Glutamatergic neuron (in vitro differentiated cells): ENCODE measurements at places on chromosomes 2 and 18.

- DNase-seq: peak; percentile 56
Observed at GRCh38 chr2:15041429-15041837, 408.9 kb downstream of the LRATD1 start.

DNA sequence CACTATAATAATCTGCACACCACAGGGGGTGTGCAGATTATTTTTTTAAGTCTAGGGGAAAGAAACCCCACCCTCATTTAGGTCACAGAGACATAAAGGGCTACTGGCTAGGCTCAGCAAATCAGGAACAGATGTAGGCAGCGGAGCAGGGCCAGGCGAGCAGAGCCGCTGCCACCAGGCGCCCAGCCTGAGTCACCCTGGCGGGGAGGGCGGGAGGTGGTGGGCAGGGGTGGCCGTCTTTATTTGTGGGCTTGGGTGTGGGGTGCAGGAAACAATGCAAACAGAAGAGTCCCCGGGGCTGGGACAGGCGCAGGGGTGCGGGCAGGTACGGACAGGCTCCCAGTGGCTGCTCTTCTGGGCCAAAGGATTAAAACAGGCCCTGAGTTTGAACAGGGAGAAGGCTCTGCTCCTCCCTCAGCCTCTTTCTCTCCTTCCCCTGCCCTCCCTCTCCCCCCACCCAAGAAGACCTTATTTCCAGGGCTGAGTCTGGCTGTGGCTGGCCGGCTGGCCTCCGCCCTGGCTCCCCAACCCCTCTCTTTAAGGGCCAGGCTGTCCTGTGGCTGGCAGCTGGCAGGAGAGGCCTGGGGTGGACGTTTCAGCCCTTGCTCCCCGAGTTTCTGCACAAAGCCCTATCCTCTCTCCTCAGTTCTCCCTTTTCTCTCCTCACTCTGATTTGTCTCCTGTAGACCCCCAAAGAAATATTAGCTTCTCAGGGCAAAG is 142.9 kb upstream of the SMAD2 start:
- no peak for DNase-seq

DNA sequence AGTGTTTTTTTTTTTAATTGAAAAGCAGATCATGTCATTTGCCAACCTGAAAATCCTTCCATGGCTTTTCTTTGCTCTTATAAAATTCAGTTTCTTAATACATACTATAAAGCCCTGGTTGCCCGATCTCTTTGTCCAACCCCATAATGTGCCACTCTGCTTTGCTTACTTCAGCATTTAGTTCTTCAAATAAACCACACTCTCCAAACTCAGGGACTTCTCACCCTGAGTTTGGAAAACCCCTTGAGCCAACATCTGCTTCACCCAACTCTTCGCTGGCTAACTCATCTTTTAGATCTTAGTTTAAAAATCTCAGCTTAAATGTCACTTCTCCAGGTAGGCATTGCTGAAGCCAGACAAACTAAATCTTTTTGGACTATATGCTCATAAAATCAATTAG is 1.3 kb upstream of the STAT1 start:
- DNase-seq: no peak

- no peak for DNase-seq
Observed at GRCh38 chr2:1660656-1661640, 83.4 kb downstream of the PXDN start.

DNA sequence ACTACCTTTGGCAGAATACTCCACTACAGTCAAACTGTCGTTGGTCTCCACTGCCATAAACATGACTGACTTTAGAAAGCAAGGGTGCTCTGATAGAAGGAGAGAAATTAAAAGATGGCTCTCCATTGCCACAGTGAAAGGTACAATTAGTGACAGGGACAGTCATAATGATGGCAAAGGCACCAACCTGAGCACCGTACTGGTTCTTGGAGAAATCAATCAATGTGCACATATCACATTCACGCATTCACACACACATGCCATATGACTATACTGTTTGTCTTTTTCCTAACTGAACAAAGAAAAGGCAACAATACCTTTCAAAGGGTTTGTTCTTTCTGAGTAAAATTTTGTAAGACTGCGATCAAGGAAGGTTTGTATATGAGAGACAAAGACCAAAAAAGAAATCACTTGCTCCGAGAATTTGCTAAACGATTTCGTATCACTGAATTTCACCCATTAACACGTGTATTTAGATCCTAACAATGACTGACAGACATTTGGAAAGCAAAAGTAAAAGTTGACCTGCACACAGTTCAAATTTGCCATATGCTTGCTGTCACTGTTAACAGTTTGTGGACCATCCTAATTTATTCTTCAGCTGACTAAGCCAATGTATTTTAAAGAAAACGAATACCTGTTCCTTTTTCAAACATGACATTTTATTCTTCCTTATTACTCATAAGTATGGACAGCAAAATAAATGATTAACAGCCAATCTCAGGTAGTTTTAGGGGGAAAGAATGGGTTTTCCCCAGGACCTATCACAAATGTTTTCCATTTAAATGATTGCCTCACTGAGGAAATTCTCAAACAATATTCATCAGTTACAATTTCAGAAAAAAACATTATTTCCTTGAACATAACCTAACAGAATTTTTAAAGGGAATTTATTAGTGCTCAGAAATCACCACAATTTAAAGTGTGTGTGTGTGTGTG is 644.4 kb downstream of the ZEB2 start:
- no peak for DNase-seq

- no peak for DNase-seq
Observed at GRCh38 chr18:37289423-37289822, 276.2 kb downstream of the CELF4 start.

DNA sequence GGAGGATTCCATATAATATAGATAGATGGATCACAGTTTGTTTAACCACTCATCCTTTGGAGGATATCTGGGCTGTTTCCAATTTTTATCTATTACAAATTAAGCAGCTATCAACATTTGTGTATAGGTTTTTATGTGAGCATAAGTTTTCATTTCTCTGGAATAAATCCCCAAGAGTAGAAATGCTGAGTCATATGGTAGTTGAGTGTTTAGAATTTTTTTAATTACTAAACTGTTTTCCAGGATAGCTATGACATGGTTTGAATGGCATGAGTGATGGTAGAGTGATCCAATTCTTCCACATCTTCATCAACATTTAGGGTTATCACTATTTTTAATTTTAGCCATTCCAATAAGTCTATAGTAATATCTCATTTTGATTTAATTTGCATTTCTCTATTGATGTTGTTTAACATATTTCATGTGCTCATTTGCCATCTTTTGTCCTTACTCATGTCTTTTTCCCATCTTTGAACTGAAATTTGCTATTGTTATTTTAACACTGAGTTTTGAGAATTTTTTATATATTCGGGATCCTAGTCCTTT is 31.4 kb downstream of the ABCB11 start:
- DNase-seq: no peak

DNA sequence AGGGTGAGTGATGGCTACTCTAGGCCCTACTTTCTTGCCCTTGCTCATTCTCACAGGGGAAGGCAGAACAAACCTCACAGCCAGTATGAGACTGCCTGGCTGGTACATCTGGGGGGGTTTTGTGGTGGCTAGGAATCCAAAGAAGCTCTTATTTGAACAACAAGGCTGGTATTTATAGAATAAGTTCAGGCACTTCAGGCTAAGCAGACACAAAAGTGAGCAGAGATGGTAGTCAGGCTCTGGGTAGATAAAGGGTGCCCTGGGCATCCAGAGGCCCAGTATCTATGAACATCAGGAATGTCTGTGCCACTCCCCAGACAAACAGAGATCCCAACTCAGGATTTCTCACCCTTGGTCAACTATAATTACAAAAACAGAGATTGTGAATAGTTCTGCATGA is 57.2 kb upstream of the RTN4 start:
- no peak for DNase-seq

DNA sequence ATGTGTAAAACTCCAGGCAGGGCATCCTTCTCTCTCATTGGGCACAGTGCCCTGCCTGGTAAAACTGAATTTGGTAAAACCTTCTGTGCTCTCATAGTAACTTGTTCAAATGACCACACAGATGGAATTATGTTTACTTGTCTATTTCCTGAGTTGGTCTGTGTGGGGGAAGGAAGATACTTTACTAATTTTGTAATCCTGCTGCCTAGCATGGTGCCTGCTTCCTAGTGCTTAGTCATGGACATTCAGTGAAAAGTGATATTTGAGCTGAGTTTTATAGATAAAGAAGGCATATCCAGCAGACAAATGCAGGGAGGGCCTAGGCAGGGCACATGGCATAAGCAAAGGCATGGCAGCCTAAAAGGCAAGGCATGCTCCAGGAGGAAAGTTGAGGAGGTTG is 199.4 kb downstream of the FSHR start:
- no peak for DNase-seq

- no peak for DNase-seq
Observed at GRCh38 chr2:240933048-240933965, 27.2 kb downstream of the CROCC2 start.

DNA sequence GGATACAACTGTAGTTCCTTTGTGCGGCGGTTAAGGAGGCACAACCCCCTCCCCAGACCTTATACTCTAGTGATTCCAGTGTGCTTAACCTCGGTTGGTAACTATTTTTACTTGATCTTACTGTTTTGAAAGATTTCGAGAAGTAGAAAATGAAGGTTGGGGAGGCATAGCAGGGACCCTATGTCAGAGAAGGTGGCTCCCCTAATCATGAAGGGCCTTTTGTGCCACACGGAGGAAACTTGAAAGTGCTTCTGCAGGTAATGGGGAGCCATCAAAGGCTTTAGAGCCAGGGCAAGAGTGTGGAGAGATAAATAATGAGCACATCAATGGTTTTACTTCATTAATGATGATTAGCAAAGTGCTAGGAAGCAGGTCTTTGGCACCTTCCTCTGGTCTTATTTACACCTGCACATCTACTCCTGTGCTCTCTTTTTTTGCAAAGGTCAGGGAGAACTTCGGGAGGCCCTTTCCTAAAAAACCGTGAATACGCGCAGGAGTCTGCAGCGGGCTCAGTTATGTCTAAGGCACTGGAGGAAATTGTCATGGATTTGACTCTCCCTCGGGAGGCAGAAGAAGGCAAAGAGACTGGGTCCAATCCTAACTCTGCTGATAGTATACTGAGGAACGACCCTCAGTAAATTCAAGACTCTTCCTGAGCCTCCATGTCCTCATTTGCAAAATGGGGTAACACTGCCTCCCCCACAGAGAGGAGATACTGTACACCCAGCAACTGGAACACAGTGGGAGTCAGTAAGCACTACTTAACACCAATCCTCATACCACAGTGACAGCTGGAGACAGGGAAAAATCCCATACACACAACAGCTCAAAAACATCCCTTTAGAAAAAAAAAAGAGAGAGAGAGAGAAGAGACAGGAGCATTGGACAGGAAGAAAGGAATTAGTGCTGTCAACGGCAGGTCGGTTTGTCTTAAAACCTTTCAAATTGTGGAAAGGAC is 81.6 kb downstream of the DDX1 start:
- no peak for DNase-seq

DNA sequence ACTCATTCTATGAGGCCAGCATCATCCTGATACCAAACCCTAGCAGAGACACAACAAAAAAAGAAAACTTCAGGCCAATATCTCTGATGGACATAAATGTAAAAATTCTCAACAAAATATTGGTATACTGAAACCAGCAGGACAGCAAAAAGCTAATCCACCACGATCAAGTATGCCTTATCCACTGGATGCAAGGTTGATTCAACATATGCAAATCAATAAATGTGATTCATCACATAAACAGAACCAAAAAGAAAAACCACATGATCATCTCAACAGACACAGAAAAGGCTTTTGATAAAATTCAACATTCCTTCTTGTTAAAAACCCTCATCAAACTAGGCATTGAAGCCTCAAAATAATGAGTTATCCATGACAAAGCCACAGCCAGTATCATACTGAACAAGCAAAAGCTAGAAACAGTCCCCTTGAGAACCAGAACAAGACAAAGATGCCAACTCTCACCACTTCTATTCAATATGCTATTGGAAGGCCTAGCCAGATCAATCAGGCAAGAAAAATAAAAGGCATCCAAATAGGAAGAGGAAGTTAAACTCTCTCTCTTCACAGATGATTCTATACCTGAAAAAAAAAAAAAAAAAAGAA is 45.3 kb downstream of the RTTN start:
- DNase-seq: no peak

DNA sequence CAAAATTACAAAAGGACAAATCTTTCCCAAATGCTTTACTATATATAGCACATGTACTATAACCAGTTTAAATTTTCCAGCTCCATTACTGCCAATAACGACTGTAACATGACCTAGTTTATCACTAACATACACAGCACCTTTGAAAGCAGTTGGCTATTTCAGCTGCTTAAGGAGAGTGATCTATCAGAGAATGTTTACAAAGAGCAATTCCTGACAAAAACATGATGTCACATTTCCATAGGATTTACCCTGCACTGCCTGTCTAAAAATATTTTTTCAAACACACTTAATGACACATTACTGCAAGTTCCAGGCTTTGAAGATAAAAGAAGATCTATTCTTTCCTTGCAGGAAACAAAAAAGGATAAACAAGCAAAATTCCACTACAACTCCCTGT is 40.6 kb downstream of the ZNF516 start:
- no peak for DNase-seq

GRCh38 chr2:107361751-107362381 is 464.8 kb upstream of the RGPD4 start:
- no peak for DNase-seq

DNA sequence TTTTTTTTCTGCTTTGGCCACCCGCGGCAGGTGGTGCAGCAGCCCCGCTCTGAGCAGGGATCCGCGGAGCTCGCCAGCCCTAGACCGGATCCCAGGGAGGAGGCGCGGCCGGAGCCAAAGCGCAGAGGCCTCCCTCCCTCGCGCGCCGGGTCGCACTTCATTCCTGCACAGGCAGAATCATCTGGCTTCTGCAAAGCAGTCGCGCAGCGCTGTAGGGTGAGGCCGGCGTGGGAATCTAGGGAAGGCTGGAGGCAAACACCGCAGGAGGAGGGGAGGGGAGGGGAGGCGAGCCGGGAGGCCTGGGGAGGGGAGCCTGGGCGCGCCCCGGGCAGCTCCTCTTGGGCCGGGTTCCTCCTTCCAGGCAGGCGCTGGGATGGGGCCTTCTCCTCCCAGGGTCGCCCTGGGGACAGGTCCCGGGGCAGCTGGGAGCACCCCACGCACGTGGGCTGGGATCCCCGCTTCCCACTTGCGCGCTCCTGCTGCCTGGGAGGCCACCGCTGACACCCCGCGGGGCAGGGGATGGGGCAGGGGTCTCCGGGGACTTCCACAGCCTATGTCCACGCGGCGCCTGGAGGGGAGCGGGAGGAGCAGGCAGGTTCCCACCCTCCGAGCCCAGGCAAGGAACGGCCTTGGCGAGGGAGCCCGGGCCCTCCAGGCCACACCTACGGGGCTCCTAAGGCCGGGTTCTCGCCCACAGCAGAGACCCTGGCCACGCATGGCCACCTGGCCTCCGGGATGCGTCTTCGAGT is 45.0 kb downstream of the MBP start:
- peak; percentile 71 for DNase-seq
